ENCODE measurements at places on chromosomes 12 and 14.
A peak's percentile ranks its signal among the peaks of the same experiment; 100 is the strongest.

- no peak for DNase-seq
- peaks cover 2% of the 10 kb centered on the region for H3K4me1 ChIP-seq
- no peak overlapping the region for H3K4me3 ChIP-seq
Observed at GRCh38 chr12:124665511-124665910, 98.1 kb upstream of the NCOR2 start.

DNA sequence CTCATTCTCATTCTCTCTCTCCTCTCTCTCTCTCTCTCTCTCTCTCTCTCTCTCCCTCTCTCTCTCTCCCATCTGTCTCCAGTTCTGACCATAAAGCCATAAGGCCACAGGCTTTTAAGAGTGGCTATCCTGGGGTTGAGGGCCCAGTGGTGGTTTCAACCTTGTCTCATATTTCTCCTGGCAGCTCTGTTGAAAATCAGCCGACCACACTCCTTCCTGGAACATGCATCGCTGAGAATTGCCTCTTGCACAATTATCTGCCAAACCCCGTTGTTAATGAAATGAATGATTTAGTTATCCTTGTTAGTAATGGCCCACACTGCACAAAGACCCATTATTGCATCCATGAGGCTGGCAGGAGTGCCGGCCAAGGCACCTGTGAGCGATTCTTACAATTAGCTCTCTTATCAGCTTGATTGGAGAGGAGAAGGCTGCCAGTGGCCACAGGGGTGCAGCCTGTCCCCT, 30.4 kb upstream of the KCNA5 start:
- H3K36me3 ChIP-seq, result no peaks in the 10 kb centered on the region
- H3K27me3 ChIP-seq, result no peaks in the 10 kb centered on the region
- H3K4me3 ChIP-seq, result no peak overlapping the region

DNA sequence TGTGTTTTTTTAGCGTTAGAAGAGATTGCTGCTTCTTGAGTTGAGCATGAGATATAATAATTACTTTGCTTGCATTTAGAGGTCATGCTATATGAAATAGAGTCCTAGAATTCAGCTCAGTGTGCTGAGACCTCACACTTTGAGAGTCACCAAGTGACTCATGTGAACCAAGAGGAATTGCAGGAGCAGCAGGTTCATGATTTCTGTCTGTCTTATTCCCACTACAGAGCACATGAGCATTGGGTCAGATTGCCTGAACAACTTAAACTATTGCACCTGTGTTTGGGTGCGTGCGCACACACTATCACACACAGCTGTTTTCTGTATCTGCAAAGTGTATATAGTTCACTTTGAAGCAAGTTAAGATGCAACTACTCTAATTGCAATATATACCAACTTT, 109.3 kb downstream of the FGD4 start:
- no peak overlapping the region for H3K4me3 ChIP-seq
- H3K27ac ChIP-seq, result no peak overlapping the region
- H3K36me3 ChIP-seq, result no peaks in the 10 kb centered on the region
- no peaks in the 10 kb centered on the region for H3K27me3 ChIP-seq
- peaks cover 23% of the 10 kb centered on the region for H3K4me1 ChIP-seq

DNA sequence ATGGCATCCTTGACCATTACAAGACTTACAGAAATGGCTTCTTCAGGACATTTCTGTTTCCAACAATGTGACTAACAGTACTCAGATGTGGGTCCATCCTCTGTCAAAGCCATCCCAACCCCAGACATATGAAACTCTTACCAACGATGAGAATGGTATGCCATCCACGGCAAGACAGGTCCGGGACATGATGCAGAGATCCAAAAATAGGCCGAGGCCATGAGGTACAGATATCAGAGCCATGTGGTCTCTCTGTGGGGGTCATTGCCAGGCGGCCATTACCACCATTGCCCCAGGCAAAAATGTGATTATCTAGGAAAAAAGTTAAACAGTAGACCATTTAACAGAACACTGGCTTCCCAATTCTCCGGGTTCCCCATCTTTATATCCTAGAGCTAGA, 27.5 kb downstream of the ZC2HC1C start:
- H3K4me3 ChIP-seq, result no peak overlapping the region
- peaks cover 20% of the 10 kb centered on the region for H3K36me3 ChIP-seq
- H3K27ac ChIP-seq, result no peak overlapping the region
- H3K4me1 ChIP-seq, result no peaks in the 10 kb centered on the region

DNA sequence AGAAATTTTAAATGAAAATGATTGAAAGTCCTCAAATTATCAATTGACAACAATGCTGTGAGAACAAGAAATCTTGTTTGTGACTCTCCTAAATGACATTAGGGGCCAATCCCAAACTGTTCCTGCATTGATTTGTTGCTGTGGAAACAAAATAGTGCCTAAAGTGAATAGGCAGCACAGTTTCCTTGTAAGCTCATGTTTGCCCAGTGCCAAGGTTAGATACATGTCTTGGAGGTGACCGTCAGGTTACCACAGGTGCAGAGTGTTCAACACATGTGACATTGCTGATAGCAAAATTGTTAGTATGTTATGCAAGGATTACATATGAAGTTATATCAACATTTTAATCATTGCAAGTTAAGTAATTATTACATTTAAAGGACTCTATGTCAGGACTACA, 292.6 kb downstream of the ACSS3 start:
- H3K4me1 ChIP-seq, result no peaks in the 10 kb centered on the region
- no peak overlapping the region for H3K4me3 ChIP-seq
- H3K27ac ChIP-seq, result no peak overlapping the region
- DNase-seq, result no peak

DNA sequence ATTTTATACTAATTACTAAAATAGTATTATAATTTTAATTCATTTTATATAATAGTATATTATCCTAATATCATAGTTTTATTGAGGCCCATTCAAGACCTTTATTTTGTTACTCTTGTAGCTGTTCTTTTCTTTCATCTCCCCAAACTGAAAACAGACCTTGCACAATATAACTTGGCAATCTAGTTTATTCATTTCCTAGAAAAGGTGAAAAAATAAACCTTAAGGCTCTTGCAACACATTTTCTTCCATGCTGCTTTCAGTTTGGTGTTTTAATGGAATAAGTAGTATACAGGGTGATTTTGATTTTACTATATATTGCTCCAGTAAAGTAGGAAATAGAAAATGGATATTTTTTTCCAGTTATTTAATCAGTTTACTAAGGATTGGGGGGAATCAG, 174.0 kb downstream of the SLC2A13 start:
- H3K27me3 ChIP-seq, result no peaks in the 10 kb centered on the region
- no peaks in the 10 kb centered on the region for H3K4me1 ChIP-seq
- H3K4me3 ChIP-seq, result no peak overlapping the region
- no peak for DNase-seq
- H3K36me3 ChIP-seq, result no peaks in the 10 kb centered on the region

DNA sequence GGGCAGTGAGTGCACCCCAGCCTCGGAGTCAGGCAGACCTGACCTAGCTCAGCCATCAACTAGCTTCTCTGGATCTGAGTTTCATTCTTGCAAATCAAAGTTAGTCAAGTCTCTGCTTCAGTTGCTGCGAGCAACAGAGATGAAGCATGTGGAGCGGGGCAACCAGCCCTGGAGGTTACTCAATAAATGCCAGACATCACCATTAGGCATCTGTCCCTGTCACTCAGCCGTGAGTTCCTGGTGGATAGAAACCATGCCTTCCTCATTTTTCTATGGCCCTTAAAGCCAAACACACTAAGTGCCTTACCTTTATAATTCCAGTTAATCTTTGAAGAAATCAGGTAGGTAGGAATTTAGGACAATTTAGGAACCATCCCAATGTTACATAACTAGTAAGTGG, 19.3 kb downstream of the RFX4 start:
- DNase-seq, result no peak
- H3K4me1 ChIP-seq, result peaks cover 28% of the 10 kb centered on the region
- no peaks in the 10 kb centered on the region for H3K36me3 ChIP-seq
- no peaks in the 10 kb centered on the region for H3K27me3 ChIP-seq
- H3K27ac ChIP-seq, result peak overlapping the region; percentile 5
